Thoracic aorta (tissue), 2 donors: ENCODE measurements at places on chromosomes 12 and 14.

GRCh38 chr14:37329189-37330001 lies 131.7 kb downstream of the MIPOL1 start:
- no peak for DNase-seq

GRCh38 chr14:99430491-99430890 lies 50.2 kb downstream of the SETD3 start:
- DNase-seq, result no peak

- DNase-seq, result no peak
Measured at GRCh38 chr14:89025561-89026236, 201.2 kb downstream of the TTC8 start.

- DNase-seq, result no peak
Measured at GRCh38 chr14:103155010-103155409, 31.7 kb downstream of the TNFAIP2 start.

- DNase-seq, result no peak
Measured at GRCh38 chr14:35047976-35048513, 2.0 kb downstream of the FAM177A1 start.

- no peak for DNase-seq
Measured at GRCh38 chr12:45547132-45547531, 182.4 kb upstream of the ARID2 start.

- no peak for DNase-seq
Measured at GRCh38 chr12:1250641-1251040, 259.6 kb downstream of the ERC1 start.

DNA sequence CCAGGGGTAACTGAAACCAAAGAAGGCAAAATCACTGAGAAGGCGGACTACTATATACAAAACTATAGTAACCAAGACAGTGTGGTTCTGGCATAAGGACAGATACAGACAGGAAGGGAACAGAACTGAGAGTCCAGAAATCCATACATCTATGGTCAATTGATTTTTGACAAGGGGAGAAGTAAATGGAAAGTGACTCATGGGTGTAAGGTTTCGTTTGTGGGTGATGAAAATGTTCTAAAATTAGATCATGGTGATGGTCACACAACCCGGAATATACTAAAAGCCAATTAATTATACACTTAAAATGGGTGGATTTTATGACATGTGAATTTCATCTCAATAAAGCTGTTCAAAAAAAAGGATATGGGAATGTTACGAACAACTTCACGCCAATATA lies 18.7 kb downstream of the ANGEL1 start:
- no peak for DNase-seq

GRCh38 chr12:66668311-66668710 lies 10.6 kb downstream of the GRIP1 start:
- no peak for DNase-seq

DNA sequence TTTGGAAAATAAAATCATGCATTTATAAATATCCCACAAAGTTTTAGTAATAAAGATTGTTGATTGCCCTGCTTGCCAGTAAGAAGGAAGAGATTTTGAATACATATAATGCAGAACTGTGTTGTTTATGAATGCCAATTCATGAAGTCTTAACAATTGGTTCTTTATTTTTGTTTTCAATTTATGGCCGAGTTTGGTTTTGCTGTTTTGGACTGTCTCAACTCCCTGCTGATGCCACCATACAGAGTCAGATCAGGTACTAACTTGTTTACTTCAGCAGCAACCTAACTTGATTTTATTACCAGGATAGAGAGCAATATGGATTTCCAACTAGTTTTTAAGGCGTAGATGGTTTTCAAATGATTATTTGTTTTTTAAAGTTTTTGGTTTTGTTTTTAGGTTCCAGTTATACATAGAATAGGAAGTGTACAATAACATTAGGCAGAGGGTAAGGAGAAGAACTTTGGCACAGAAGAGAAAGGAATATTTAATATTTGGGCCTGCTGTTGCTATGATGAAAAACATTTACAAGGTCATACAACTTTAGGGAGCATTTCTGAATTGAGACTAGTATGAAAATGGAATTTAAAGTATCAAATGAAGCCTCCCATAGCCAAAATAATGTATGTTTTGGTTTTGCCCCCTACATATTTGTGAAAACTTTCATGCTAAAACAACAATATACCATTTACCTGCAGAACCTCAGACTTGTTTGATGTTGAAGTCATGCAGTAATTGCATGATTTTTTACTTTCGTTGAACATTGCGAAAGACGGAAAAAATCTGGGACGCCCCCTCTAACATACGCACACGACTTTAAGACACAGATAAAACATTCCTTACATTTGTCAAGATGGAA lies 904 bp upstream of the FAM177A1 start:
- no peak for DNase-seq

DNA sequence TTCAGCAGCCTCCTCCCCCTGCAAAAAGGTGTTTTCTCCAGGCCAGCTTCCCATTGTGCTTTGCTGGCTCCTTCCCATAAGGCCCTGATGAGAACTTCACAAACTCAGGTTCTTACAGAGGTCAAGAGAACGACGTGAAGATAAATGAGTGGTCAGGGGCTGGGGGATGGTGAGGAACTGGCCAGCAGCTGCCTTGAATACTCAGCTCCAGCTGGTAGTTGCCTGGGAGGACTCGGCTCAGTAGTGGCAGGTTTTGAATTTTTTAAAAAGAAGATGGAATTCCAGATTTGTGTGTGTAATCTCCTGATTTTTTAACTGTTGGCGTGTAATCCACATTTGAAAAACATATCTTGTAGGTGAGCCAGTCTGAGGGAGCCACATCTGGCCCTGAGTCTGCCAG lies 5.9 kb downstream of the DDX55 start:
- DNase-seq, result no peak

DNA sequence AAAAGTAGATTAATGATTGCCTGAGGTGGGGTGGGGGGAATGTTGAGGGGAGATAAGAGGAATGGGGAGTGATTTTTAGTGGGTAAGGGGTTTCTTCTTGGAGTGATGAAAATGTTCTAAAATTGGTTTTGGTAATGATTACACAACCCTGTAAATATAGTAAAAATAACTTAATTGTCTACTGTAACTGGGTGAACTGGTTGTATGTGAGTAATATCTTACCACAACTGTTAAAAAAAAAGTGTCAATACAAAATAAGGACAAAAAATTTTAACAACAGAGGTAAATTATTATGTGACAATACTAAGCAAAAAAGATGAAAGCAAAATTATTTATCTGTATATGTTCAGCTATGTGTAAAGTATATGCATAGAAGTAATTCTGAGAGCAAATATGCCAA lies 86.3 kb upstream of the RASSF8 start:
- DNase-seq, result no peak

DNA sequence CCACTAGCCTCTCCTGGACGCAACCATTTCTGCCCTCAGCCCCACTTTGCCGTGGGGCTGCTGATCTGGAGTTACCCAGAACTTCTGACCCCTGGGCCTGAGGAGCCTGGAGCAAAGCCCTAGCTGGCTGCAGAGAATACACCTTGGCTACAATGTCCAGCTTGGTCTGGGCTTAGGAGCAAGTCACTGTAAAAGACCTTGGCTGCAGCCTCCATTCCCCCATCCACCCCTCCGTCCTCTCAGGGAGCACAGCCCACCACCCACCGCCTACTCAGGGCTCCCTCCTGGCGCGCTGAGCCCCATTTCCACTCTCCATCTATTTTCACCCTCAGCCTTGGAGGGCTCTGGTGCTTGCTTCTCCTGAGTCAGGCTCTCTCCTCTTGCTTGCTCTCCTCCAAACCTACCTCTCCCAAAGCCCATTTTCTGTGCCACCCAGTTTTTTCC lies 42.9 kb downstream of the ERH start:
- DNase-seq, result no peak

DNA sequence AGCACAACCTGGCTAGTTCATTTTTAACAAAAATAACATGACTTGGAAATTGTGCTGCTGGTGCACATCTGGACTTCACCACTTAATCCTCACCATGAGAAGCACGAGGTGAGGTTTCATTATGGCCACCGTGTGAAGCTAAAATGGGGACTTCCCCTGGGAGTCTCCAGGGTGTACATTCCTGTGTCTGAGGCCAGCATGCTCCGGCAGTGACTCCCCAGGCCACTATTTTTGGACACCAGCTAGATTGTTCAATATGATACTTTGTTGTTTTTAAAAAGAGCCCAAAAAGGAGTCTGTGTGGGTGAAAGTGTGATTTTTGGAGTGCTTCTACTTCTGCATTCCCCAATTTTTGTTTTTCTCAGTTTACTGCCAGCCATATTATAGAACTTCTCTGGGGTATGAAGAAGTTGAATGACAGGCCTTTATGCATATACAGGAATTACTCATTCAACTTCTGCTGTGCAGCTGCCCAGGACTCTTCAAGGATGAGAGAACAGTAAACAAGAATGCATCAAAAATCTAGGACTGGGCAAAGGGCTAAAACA lies 16.9 kb upstream of the AICDA start:
- DNase-seq, result no peak
